ENCODE measurements at places on chromosomes 1 and 21.

GRCh38 chr1:231036416-231036815 lies 3.6 kb downstream of the FAM89A start:
- peak; percentile 30 for DNase-seq

DNA sequence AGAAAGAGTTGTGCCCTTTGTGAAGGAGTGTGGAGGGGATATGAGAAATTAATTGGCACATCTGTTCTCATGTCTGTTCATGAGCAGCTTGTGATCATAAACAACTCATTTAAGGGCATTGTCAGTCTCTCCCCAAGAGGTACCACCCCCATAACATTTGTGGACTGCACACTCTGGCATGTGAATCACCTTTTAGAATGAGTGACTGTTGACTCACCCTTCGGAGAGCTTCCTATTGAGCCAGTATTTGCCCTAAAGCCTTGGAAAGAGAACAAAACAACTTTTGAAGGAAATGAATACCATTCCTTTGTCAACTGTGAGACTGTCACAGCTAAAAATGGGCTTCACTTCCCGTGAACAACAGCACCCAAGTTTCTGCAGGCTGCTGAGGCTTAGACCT lies 27.5 kb upstream of the MYSM1 start:
- DNase-seq = peak; percentile 88

GRCh38 chr1:67489643-67490042 lies 59.4 kb upstream of the SERBP1 start:
- DNase-seq = peak; percentile 33

- no peak for DNase-seq
Observed at GRCh38 chr1:200619894-200620272, 668 bp downstream of the KIF14 start.

DNA sequence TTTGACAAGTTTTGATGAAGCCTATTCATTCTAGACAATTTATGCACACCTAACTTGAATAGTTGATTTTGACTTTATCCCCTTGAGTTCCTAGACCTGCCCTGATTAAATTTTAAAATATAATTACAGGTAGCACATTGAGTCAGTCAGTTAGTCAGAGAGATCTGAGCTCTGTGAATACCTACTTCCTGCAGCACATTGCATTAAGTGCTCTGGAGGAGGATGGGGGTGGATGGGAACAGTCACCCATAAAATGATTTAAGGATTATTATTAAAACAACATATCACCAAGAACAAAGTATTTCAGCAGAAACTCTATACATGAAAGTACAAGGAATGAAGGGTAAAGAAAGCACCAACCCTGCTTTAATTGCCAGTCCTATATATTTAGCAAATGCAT lies 11.8 kb upstream of the RPF1 start:
- no peak for DNase-seq

DNA sequence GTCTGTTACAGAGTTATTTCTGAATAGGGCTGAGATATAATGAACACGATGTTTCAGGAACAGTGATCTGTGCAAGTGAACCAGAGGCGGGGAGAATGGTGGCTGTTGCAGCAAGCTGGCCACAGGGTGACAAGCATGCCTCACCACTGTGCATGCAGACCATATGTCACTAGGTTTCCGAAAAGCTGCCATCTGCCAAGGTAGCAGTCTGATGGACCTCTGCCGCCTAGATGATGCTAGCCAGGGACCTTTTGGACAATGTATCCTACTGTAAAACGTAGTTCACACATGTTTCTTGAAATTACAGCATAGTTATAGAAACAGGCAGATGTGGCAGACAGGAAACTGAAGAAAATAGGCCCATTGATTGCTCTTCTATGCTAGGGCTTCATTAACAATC lies 204.2 kb upstream of the RRP15 start:
- DNase-seq = no peak

DNA sequence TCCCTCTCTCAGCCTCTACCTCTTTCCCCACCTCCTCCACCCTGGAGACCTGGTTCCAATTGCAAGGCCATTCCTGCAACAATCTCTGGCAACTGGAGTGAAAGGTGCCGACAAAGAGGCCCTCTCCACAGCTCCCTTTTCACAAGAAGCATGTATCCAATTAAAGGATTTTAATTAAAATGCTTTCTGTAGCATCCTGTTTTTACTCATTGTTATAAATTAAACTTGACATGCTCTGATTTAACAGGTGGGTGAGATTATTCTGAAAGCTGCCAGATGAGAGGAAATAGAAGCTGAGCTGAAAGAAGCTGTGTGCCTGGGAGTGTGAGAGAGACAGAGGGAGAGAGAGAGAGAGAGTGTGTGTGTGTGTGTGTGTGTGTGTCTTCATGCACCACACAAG lies 160.5 kb downstream of the TBX15 start:
- DNase-seq = peak; percentile 2

GRCh38 chr1:12296016-12296415 lies 66.2 kb downstream of the VPS13D start:
- no peak for DNase-seq

DNA sequence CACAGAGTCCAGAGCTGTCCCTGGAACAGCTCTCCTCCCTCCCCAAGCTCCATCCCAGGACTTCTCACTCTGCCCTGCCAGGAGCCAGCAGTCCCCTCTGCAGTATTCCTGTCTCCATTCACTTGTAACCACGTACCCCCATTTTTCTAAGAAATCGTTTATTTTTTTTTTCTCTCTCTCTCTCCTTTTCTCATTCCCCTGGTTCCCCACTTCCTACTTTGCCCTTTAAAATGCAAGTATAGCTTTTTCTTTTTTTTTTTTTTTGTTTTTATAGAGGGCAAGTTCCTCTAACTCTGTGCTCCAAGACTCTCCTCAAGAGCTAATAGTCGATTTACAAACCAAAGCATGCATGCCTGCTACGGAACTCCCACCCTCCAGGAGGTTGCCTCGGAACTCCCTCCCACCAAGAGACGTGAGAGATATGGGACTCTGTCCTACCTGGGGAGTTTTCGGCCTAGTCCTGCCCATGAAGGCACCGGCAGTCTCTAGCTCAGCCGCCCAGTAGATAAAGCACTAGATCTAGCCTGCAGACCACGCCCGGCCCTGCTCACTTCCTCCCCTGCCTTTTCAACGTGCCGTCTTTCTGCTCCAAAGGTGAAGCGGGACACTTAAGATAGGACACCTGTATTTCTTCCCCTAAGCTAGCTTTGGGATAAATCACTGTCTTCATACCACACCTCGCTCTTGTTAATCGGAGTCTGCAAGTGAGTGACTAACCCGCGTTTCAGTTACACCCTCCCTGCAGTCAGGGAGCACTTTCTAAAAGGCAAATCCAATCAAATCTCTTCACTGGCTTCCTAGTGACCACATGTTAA lies 27.7 kb downstream of the TNFRSF9 start:
- DNase-seq = no peak

DNA sequence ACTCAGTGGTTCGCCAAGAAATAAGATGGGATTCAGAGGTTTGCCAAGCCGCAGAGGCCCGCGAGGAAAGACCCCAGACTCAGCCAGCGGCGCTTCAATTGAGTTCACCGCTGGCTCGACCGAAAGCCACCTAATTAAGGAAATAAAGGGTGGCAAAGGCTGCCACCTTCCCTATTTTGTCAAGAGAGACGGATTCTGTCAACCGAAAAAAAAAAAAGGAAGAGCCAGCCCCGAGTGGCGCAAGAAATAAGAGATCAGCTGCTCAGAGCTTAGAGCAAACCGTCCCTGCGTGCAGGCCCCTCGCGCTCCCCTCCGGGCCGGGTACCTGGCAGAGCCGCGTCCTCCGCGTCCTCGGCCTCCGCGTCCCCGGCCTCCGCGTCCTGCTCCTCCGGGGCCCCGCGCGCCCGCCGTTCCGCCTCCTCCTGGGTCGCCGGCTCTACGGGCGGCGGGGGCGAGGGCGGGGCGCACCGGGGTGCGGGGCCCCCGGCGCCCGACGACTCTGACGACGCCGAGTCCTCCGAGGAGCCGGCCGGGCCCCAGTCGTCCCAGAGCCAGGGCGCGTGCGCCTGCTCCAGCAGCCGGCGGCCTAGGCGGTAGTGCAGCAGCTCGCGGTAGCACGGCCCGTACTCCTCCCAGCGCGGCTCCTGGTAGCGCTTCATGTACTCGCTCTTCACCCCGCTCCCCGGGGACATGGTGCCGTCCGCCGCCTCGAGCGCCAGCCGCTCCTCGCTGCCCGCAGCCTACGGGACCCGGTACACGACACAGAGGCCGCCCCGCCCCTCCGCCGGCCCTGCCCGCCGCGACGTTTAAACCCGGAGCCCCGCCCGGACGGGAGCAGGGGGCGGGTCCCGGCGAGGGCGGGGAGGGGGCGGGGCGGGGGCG lies 832 bp downstream of the CCSAP start:
- DNase-seq = peak; percentile 58

GRCh38 chr1:176964687-176965086 lies 199.8 kb downstream of the ASTN1 start:
- DNase-seq = no peak

DNA sequence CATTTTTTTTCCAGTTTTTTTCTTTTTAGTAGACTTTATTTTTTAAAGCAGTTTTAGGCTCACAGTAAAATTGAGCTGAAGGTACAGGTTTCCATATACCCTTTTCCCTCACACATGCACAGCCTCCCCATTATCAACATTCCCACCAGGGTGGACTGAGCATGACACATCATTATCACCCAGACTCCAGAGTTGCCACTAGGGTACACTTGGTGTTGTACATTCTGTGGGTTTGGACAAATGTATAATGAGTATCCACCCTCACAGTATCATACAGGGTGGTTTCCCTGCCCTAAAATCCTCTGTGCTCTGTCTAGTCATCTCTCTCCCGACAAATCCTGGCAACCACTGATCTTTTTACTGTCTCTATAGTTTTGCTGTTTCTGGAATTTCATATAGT lies 3.0 kb upstream of the AIM2 start:
- DNase-seq = no peak

DNA sequence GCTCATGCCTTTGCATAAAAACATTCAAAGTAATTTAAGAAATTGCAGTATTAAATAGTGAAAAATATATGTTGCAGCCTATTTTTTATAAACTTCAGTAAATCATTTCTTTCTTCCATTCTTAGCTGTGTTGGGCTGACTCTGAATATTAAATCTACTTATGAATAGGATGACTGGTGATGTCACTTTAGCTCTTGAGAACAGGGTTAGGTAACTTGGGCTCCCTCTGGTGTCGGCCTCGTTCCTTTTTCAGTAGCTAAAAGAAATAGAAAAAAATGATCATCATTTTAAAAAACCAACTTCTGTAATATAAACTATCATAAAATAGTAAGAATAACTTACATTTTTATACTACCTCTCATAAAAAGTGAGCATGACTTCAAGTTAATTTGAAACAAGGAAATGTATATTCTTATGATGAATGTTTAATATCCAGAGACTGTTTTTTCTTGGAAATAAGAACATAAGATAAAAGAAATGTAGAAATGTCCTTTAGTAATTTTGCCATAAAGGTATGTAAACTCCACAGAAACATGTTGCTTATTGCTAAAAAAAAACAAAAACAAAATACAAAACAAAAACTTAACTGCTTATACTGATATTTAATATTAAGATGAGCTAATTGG lies 26.8 kb upstream of the NCAM2 start:
- DNase-seq = peak; percentile 69

DNA sequence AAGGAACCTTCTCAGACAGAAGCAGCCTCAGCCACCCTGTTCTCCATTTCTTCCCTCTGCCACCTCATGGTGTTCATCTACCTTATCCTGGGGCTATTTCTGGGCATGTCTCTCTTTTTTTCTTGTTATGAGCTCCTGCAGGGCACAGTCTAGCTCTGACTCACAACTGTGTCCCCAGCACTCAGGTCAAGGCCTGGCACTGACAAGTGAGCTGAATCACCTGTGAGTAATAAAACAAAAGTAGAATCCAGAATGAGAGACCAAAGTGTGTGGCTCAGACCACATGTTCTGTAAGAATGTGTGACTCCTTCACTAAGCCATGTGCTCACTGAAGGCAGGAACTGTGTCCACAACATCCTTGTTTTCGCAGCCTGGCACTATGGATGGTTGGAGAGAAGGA lies 23.2 kb downstream of the C1orf94 start:
- DNase-seq = no peak

DNA sequence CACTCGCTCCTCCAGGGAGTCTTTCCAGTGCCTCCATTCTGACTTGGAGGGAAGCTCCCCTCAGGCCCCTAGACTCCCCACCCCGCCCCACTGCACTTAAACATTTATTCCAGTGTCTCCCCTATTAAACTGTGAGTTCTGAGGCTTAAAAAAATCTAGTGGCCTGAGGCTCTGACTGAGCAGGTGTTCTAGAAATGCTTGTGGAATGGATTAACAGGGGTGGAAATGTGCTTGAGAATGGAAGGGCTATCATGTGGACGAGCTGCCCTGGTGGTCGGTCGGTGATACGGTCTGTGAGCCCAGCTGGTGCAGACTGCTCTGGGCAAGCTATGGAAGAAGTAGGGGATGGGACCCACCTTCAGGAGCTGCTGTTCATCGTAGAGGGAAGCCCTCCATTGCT lies 130.2 kb downstream of the PEX14 start:
- no peak for DNase-seq

DNA sequence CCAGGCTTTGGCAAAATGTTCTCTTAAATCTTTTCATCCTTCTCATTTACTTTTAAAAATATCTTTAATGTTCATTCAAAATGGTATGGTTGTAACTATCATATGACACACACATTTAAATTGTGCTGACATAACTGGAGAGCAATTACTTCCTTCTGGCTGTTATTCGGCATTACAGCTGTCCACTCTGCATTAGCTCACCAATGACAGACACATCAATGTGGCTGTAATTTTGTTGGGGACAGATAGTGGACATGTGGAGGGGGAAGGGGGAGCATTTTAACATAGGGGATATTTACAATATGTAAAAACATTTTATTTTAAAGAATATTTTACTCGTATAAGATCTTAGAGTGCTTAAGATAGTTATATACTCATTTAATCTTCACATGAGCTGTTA lies 319.8 kb downstream of the HMCN1 start:
- no peak for DNase-seq

- DNase-seq = no peak
Observed at GRCh38 chr1:23367451-23367790, 2.2 kb downstream of the ZNF436 start.

- DNase-seq = no peak
Observed at GRCh38 chr1:164694505-164694904, 135.5 kb downstream of the PBX1 start.

DNA sequence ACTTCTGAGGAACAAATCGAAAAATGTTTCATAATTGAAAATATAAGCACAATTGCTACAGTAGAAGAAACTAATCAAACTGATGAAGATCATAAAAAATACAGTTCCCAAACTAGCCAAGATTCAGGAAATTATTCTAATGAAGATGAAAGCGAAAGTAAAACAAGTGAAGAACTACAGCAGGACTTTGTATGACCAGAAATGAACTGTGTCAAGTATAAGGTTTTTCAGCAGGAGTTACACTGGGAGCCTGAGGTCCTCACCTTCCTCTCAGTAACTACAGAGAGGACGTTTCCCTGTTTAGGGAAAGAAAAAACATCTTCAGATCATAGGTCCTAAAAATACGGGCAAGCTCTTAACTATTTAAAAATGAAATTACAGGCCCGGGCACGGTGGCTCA lies 30.6 kb downstream of the IFNAR1 start:
- DNase-seq = no peak

All from fibroblast of pulmonary artery (primary cell).